ENCODE measurements at places on chromosomes 3 and 15.

DNA sequence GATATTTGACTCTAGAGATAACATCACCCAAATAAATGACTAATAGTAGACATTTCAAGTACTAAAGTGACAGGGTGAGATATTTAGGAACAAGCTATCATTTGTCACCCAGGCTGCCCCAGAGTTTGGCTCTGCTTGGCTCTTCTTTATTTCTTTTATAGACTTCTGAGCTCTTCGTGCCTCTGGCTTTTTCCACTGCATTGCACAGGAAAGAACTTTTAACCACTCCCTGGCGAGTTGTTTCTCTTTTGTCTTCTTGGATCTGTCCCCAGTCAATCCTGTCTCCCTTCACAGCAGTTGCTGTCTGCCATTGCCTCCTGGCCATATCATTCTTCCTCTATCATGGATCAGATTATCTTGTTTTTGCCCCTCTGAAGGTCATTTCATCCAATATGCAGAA, 339.2 kb upstream of the DCBLD2 start:
- no peak for DNase-seq

DNA sequence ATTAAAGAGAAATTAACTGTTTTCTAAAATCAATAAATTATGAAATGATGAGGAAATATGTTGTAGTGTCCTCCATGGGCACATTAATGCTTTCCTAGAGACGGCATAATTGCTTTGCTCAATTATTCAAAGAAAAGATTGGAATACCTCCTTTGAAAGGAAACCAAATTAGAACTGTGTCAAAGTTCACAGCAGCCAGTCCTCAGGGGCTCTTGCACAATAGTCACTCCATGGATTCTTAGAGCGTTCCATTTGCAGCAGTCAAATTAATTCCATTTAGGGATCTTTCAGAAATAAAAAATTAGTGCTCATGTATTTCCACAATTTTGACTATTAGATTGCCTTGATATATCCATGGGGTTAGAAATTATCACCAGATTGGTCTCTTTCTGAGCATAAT, 841.6 kb upstream of the DPPA4 start:
- no peak for DNase-seq

DNA sequence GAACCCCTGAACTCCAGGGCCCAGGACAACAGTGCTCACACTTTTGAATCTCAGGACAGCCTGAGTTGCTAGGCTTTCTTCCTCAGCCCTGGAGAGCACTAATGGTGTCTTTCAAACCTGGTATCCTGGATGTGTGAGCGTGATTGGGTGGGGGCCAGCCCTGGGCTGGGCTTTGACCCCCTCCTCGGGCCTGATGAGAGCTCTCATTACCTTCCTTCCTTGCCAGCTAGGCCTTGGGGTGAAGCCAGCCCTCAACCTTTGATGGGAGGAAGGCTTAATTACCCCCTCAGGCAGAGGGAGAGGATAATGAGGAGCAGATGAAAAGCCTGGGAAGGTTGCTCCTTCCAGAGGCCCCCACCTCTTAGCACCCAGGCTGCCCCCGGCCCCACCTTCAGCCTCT, 31.1 kb upstream of the INSYN1 start:
- no peak for DNase-seq

DNA sequence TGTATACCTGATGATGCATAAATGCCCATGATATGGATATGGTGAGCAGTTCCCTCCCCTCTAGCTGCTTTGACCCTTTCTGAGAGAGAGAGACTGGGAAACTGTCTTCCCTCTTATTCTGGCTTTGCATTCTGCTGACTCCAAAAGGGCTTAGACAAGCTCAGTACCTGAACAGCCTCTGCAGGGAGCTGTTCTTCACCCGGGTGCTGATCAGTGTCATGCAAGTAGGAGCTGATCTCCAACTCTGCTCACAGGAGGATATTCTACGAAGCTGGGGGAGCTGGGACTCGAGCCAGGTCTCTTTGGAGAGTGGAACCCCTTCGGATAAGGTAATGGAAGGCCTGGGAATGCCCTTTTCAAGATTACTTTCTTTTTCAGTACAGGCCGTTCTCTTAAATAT, 237.1 kb downstream of the RYR3 start:
- DNase-seq, result no peak

DNA sequence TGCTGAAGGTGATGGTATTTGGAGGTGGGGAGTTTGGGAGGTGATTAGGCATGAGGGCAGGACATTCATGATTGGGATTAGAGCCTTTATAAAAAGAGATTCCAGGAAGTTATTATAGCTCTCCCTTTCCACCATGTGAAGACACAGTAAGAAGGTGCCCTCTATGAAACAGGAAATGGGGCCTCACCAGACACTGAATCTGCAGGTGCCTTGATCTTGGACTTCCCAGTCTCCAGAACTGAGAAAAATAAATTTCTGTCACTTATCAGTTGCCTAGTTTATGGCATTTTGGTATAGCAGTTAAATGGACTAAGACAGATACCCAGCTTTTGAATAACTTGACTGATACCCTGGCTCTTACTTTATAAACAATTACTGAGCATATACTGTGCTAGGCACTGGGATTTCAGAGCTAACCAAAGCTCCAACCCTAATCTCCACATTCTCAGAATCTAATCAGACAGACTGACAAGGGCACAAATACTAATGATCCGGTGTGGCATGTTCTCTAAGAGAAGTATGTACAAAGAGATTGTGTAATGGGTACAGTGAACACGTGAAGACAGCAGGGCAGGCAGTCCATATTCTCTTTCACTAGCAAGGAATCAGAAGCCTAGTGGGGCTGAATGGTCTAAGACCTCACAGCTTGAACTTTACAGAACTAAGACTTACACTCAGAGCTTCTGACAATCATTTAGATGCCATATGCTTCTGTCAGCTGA, 343.1 kb downstream of the WDR72 start:
- no peak for DNase-seq

GRCh38 chr3:122936335-122936734, 91.2 kb downstream of the SEMA5B start:
- no peak for DNase-seq
